ENCODE measurements at places on chromosomes 3 and 15.

DNA sequence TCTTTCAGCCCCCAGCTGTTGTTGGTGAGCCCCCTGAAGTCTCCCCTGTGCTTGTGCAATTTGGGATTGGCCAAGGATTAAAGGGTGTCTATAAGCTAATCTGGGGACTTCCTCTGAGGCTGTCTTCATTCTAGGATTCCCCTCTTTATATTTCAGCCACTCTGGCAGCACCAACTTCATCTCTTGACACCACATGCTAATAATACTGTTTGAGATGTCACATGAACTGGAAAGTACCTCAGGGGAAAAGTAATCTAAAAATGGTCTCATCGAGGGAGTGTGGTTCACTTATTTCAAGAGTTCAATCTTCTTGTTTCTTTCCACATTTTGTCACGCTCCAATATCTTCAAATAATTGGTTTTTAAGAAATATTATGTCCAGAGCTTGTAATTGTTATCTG lies 279.2 kb upstream of the TMC3 start:
- no peak for DNase-seq

DNA sequence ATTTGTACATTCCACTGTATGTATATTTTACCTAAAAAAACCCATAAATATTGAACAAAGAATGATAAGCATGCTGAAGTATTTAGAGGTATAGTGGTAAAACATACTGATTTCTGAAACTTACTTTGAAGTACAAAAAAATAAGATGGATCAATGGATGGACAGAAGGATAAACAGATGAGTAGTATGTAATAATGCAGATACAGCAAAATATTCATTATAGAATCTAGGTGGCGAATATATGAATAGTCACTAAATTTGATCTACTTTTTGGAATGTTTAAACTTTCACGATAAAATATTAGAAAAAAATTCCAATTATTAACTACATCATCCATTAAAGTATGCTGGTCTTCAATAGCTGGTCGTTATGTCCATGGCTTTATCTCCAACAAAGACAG lies 51.9 kb upstream of the GNB4 start:
- DNase-seq = no peak

- no peak for DNase-seq
Observed at GRCh38 chr3:44066806-44067205, 174.9 kb upstream of the TOPAZ1 start.

DNA sequence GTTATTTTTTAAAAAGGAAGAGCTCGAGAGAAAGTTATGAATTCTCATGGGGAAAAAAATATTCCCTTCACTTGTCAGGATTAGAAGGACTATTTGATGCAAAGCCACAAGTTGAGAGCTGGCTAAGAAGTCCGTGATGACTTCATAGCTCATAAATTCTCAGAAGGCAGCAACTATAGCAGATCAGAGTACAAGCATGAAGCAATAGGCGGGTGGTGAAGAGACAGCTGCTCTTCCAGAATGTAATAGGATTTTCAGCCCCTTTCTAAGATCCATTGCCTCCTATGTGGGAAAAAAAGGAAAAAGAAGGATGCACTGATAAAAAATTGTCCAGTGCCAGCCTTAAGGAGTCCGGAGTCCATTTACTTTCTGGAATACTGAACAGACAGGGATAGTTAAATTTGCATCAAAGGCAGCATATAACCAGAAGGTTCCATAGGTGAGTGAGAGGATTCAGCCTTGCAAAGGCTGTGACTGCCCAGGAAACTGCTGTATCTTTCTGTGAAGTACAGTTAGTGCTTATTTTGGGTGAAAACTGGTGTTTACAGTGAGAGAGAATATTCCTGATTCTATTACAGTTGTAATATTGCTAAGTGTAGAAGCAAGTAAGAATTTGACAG lies 929.5 kb upstream of the ALCAM start:
- DNase-seq = peak; percentile 2

GRCh38 chr3:197430934-197431333 lies 124.8 kb downstream of the BDH1 start:
- DNase-seq = no peak
